ENCODE measurements at places on chromosomes 6 and 20.
A peak's percentile ranks its signal among the peaks of the same experiment; 100 is the strongest.

GRCh38 chr20:15081261-15081660 lies 743.8 kb upstream of the FLRT3 start:
- no peak for DNase-seq
- H3K27me3 ChIP-seq: no peaks in the 10 kb centered on the region
- no peak overlapping the region for H3K27ac ChIP-seq
- no peaks in the 10 kb centered on the region for H3K36me3 ChIP-seq

GRCh38 chr6:106220485-106220884 lies 105.1 kb downstream of the ATG5 start:
- H3K36me3 ChIP-seq: no peaks in the 10 kb centered on the region
- H3K27ac ChIP-seq: no peak overlapping the region
- no peak overlapping the region for H3K4me3 ChIP-seq
- no peaks in the 10 kb centered on the region for H3K27me3 ChIP-seq
- no peaks in the 10 kb centered on the region for H3K4me1 ChIP-seq
- no peak for DNase-seq

- H3K27ac ChIP-seq: no peak overlapping the region
- no peak for DNase-seq
- no peaks in the 10 kb centered on the region for H3K36me3 ChIP-seq
- no peak overlapping the region for H3K4me3 ChIP-seq
Measured at GRCh38 chr20:17525132-17525531, 6.0 kb downstream of the BFSP1 start.

- no peak overlapping the region for H3K27ac ChIP-seq
- H3K4me1 ChIP-seq: no peaks in the 10 kb centered on the region
- DNase-seq: no peak
Measured at GRCh38 chr6:79159846-79160245, 74.6 kb downstream of the HMGN3 start.

- no peaks in the 10 kb centered on the region for H3K36me3 ChIP-seq
- no peaks in the 10 kb centered on the region for H3K27me3 ChIP-seq
- peak; percentile 95 for DNase-seq
Measured at GRCh38 chr20:44885392-44886265, at the start of gene YWHAB. TSS of gene YWHAB (plus strand) at chr20:44885705. CDS start at chr20:44901534, 15,829 bp downstream.

GRCh38 chr6:80530103-80530502 lies 423.6 kb downstream of the BCKDHB start:
- H3K4me3 ChIP-seq: no peak overlapping the region
- H3K27ac ChIP-seq: no peak overlapping the region
- H3K36me3 ChIP-seq: no peaks in the 10 kb centered on the region
- no peaks in the 10 kb centered on the region for H3K4me1 ChIP-seq
- no peaks in the 10 kb centered on the region for H3K27me3 ChIP-seq

DNA sequence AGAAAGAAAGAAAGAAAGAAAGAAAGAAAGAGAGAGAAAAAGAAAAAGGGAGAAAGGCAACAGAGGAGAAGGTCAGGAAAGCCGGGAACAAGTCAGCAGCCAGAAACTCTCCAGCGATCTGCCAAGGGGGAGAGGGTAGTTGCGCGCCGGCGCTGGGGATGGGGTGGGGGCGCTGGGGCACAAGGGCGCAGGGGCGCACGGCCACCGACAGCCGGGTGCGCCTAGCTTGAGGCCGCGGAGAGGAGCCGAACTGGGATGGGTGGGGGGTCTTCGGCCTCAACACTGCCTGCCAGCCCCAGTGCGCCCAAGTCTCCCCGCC lies 533 bp upstream of the RSPO3 start:
- DNase-seq: no peak
- no peaks in the 10 kb centered on the region for H3K4me1 ChIP-seq
- no peaks in the 10 kb centered on the region for H3K36me3 ChIP-seq
- no peak overlapping the region for H3K27ac ChIP-seq
- H3K4me3 ChIP-seq: no peak overlapping the region

DNA sequence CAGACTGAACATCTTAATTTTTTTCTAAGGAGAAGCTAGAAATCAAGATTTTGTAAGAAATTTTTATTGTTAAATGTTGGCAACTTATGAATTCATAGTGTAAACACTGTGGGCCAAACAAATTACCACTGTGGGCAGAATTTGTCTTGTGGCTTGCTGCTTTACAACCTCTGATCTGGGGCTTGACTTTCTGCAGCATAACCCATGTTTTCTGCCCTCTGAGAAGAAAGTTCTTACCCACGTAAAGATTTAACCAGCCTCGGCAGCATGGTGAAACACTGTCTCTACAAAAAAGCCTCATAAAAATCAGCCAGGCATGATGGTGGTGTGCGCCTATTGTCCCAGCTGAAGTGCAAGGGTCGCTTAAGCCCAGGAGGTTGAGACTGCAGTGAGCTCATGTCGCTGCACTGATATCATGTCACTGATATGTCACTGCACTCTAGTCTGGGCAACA lies 12.9 kb downstream of the ITCH start:
- no peaks in the 10 kb centered on the region for H3K36me3 ChIP-seq
- no peak for DNase-seq
- no peak overlapping the region for H3K27ac ChIP-seq
- no peak overlapping the region for H3K4me3 ChIP-seq

DNA sequence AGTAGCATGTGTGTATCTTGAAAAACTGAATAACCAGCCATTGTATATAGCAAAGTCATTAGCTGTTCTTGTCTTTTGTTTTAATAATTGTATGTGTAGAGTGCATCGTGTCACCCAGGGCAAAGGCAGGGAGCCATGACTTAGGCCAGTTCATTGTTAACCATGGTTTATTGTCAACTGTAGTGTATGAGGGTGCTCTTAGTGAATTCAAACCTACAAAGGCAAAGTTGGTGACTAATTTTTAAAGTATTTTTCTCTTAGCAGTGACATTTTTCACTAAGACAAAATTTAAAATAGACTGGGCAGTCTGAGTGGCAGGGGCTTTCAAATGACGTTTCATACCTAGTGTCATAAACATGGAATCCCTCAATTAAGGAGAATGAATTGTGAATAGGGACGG lies 79.0 kb downstream of the TULP4 start:
- no peaks in the 10 kb centered on the region for H3K27me3 ChIP-seq
- no peak for DNase-seq
- no peak overlapping the region for H3K4me3 ChIP-seq
- H3K27ac ChIP-seq: no peak overlapping the region

DNA sequence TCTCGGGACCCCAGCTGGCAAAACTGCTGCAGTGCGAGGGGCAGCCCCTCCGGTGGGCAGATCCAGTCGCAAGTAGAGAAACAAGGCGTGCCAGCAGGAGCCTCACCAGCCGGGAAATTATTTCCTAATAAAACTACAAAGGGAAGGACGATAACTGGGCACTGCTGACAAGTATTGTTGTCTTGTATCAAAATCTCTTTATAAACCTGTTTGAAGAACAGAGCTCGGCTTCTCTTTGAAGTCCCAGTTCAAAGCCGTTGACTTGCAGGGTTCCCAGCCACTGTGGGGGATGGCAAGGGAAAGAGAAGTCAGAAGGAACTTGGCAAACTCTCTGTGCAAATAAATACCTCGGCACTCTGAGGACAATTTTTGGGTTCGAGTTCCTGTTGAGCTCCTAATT lies 504.5 kb downstream of the CD83 start:
- H3K4me3 ChIP-seq: no peak overlapping the region
- H3K27me3 ChIP-seq: no peaks in the 10 kb centered on the region
- H3K27ac ChIP-seq: no peak overlapping the region
- H3K36me3 ChIP-seq: no peaks in the 10 kb centered on the region
- no peak for DNase-seq
- peaks cover 15% of the 10 kb centered on the region for H3K4me1 ChIP-seq

- no peaks in the 10 kb centered on the region for H3K4me1 ChIP-seq
- no peak overlapping the region for H3K27ac ChIP-seq
- H3K27me3 ChIP-seq: no peaks in the 10 kb centered on the region
- peaks cover 30% of the 10 kb centered on the region for H3K36me3 ChIP-seq
- no peak overlapping the region for H3K4me3 ChIP-seq
Measured at GRCh38 chr6:126042001-126042419, 55.7 kb downstream of the TRMT11 start.

GRCh38 chr6:170211404-170212025 lies 79.4 kb downstream of the DLL1 start:
- no peak overlapping the region for H3K27ac ChIP-seq
- no peak overlapping the region for H3K4me3 ChIP-seq
- DNase-seq: no peak
- no peaks in the 10 kb centered on the region for H3K36me3 ChIP-seq
- H3K4me1 ChIP-seq: no peaks in the 10 kb centered on the region

DNA sequence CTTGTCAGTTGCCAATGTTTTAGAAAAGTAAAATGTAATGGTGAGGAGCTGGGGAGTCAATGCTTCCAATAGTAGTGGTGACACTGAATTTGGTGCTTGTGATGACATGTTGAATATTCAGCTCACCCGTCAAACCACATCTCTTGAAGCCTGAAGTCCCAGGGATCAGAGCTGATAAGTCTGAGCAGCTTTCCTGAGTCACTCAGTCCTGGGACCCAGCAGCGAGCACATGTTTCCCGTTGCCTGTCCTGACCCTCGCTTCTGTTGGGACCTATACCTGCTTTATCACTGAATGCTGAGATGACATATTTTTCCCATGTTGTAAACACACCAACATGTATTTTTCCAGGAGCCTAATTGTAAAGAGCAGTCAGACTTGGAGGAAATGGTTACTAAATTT lies 693.6 kb downstream of the QKI start:
- no peak for DNase-seq
- H3K27me3 ChIP-seq: no peaks in the 10 kb centered on the region
- H3K4me3 ChIP-seq: no peak overlapping the region
- H3K4me1 ChIP-seq: no peaks in the 10 kb centered on the region
- H3K36me3 ChIP-seq: no peaks in the 10 kb centered on the region

- H3K4me3 ChIP-seq: no peak overlapping the region
- H3K27ac ChIP-seq: no peak overlapping the region
- H3K4me1 ChIP-seq: no peaks in the 10 kb centered on the region
Measured at GRCh38 chr6:157778719-157779118, 44.3 kb upstream of the SNX9 start.

- no peak for DNase-seq
- H3K4me1 ChIP-seq: no peaks in the 10 kb centered on the region
- H3K27ac ChIP-seq: no peak overlapping the region
- no peak overlapping the region for H3K4me3 ChIP-seq
Measured at GRCh38 chr6:106413722-106414121, 53.2 kb downstream of the CRYBG1 start.

DNA sequence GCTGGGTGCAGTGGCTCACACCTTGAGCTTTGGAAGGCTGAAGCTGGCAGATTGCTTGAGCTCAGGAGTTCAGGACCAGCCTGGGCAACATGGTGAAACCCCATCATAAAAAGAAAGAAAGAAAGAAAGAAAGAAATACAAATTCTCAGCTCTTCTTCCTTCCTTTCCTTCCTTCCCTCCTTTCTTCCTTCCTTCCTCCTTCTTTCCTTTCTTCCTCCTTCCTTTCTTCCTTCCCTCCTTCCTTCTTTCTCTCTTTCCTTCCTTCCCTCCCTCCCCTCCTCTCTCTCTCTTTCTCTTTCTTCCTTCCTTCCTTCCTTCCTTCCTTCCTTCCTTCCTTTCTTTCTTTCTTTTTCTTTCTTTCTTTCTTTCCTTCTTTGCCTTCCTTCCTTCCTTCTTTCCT lies 21.0 kb upstream of the NCOA3 start:
- H3K27ac ChIP-seq: no peak overlapping the region
- no peaks in the 10 kb centered on the region for H3K27me3 ChIP-seq
- no peaks in the 10 kb centered on the region for H3K4me1 ChIP-seq
- no peak for DNase-seq
- H3K4me3 ChIP-seq: no peak overlapping the region

DNA sequence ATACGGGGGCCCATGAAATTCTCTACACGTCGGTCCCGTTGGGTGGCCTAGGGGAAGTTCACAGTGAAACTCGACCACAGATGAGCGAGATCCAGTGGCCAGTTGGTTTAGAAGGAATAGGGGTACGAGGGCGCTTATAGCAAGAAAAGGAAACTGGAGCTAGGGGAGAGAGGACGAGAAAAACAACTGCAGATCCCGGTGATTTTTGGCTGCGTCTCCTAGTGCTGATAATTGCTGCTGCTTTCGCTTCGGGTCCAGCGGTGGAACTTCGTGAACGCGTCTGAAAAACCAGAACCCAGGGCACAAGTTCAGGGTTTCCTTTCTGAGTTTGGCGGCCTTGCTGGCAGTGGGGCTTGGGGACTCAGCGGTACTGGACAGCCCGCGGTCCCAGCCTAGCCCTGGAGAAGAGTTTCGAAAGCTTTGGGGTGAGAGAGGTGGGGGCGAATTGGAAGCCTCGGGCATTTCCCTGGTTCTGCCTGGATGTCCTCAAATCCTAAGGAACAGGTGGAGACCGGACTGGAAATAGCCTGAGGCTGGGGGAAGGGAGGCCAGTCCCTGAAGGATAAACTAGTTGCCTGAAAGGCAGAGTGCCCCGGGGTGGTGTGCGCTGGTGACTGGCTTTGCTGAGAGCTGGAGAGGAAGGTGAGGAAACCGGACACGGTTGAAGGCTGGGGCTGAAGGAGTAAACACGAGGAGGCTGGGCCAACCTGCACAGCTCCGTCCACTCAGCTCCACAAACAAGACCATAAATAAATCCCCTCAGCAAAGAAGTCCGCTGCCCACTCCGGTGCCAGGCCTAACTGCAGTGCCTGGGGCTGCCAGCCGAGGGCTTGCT lies 793 bp downstream of the GMPR start:
- H3K4me1 ChIP-seq: peaks cover 10% of the 10 kb centered on the region
- peak overlapping the region; percentile 85 for H3K4me3 ChIP-seq
- H3K27me3 ChIP-seq: no peaks in the 10 kb centered on the region
- no peaks in the 10 kb centered on the region for H3K36me3 ChIP-seq
- peak overlapping the region; percentile 22 for H3K27ac ChIP-seq
- DNase-seq: peak; percentile 19

GRCh38 chr6:14922706-14923460 lies 323.0 kb upstream of the JARID2 start:
- no peak overlapping the region for H3K4me3 ChIP-seq
- DNase-seq: no peak
- no peak overlapping the region for H3K27ac ChIP-seq
- no peaks in the 10 kb centered on the region for H3K36me3 ChIP-seq
- no peaks in the 10 kb centered on the region for H3K4me1 ChIP-seq

DNA sequence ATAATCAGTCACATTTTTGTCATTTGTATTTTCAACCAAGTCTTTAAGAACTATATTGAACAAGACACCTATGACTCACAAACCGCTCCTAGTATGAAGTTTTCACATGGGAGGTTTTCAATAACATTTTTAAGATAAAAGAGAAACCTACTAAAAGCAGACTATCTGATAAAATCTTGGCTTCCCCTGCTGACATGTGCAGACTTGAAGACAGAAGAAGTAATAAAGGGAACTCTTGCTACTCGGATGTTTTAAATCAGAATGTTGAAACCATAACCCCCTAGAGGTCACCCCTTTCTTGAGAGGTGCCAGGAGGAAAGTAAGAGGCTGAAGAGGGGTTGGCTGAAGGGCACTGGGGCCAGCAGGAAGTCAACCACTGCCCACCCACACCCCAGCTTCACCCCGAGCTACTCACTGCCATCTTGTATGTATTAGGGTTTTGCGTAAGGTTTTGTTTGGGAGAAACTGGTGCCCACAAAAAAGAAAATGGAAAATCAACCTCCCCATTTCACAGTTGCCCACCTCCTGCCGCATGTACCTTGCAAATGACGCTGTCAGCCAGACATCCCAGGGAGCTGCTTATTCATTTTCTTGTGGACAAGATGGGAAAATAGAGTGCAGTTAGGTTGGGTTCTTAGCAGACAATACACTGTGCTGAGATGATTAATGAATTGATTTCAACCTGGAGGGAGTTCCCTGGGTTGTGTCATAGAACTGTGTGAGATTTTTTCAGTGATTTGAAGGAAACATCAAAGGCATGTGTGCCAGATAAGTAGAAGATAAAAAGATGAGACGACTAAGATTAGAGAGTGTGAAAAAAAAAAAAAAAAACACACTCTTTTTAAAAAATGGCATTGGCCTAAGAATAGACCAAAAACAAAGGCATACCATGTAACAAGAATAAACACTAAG lies 83.2 kb upstream of the TAB2 start:
- H3K4me3 ChIP-seq: peak overlapping the region; percentile 34
- H3K4me1 ChIP-seq: peaks cover 30% of the 10 kb centered on the region
- peak; percentile 61 for DNase-seq
- H3K27ac ChIP-seq: peak overlapping the region; percentile 81
- no peaks in the 10 kb centered on the region for H3K36me3 ChIP-seq
- H3K27me3 ChIP-seq: no peaks in the 10 kb centered on the region
